ENCODE measurements at places on chromosomes 13 and 19.

DNA sequence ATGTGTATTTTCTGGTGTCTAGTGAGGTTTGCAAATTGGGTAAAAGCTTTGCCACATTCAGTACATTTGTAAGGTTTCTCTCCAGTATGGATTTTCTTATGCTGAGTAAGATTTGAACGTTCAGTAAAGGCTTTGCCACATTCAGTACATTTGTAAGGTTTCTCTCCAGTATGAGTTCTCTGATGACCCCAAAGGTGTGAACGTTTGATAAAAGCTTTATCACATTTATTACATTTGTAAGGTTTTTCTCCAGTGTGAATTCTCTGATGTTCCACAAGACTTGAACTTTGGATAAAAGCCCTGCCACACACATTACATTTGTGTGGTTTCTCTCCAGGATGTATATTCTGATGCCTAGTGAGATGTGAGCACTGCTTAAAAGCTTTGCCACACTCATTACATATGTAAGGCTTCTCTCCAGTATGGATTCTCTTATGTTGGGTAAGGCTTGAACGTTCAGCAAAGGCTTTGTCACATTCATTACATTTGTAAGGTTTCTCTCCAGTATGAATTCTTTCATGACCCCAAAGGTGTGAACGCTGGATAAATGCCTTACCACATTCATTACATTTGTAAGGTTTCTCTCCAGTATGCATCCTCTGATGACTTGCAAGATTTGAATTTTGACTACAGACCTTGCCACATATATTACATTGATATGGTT, 17.4 kb downstream of the ZNF677 start:
- no peak for DNase-seq

GRCh38 chr19:41367848-41368301, 3.9 kb upstream of the B9D2 start:
- peak; percentile 69 for DNase-seq

DNA sequence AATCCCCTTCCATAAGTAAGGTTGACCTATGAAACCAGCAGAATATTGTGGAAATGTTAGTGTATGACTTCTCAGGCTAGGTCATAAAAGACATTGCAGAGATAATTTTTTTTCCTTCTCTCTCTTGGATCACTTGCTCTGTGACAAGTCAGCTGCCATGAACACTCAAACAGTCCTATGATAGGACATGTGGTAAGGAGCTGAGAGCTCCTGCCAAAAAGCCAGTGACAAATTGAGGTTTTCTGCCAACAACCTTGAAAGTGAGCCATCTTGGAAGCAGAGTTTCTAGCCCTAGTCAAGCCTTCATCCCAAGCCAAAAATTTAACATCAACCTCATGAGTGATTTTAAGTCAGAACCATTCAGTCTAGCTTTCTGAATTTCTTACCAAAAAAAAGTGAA, 270.9 kb upstream of the NBEA start:
- no peak for DNase-seq

GRCh38 chr13:40124633-40125015, 469.2 kb downstream of the COG6 start:
- no peak for DNase-seq

- DNase-seq, result no peak
These were observed 1.2 kb downstream of the GTPBP3 start for GRCh38 chr19:17338433-17339078.

DNA sequence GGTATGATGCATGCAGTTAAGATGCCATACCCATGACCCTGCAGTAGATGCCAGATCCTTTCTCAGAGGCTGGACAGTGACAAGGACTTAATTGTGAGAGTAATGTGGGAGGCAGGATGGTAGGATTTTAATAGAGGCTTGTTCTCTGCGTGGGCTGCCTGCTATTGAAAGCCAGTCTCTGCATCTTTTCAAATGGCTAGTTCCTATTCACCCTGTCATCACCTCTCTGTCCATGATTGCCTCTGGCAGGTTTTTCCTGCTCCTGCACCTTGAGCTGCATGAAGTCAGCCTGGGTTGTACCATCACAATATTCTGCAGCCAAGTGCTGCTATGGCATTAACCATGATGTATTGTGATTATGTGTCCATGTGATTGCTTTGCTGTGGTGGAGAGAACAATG, 440.5 kb downstream of the ITGBL1 start:
- DNase-seq, result no peak

DNA sequence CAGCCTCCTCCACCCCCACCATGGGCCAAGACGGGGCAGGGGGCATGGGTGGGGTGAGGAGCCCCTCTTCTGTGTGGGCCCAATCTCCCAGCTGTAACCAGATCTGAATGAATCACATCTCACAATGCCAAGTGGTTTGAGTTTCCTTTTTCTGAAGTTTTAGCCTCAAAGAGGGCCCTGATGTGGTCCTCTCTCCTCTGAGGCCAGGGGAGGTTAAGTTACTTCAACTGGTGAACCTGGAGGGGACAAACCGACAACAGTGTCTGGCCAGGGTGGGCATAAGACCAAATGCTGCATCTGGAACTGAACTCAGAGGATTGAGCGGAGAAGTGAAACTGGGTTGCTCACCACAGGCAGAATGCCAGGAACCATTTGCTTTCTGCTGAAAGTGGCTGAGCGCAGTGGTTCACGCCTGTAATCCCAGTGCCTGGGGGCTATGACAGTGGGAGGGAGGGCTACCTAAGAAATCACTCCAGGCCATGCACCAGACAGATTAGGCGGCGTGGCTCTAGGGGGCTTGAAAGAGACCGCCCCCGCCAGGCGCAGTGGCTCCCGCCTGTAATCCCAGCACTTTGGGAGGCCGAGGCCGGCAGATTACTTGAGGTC, 15.4 kb upstream of the IRGC start:
- DNase-seq, result peak; percentile 77

GRCh38 chr13:84433024-84433423, 550.8 kb upstream of the SLITRK1 start:
- DNase-seq, result peak; percentile 27

DNA sequence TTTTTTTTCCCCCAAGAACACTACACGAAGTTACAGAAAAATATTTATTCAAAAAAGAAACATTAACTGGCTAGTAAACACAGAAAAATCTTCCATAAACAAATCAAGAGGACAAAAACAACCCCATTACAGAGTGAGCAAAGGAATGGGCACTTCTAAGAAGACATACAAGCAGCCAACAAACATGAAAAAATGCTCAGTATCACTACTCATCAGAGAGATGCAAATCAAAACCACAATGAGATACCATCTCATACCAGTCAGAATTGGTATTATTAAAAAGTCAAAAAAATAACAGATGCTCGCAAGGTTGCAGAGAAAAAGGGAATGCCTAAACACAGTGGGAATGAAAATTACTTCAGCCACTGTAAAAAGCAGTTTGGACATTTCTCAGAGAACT, 131.7 kb downstream of the UGGT2 start:
- no peak for DNase-seq

GRCh38 chr19:49512970-49513745, 697 bp downstream of the FCGRT start:
- no peak for DNase-seq

GRCh38 chr19:2808129-2808941, 11.3 kb upstream of the ZNF554 start:
- no peak for DNase-seq

GRCh38 chr13:80469853-80470381, 129.0 kb upstream of the SPRY2 start:
- peak; percentile 99 for DNase-seq

- no peak for DNase-seq
These were observed 1.2 kb downstream of the TBC1D4 start for GRCh38 chr13:75480671-75481175.

DNA sequence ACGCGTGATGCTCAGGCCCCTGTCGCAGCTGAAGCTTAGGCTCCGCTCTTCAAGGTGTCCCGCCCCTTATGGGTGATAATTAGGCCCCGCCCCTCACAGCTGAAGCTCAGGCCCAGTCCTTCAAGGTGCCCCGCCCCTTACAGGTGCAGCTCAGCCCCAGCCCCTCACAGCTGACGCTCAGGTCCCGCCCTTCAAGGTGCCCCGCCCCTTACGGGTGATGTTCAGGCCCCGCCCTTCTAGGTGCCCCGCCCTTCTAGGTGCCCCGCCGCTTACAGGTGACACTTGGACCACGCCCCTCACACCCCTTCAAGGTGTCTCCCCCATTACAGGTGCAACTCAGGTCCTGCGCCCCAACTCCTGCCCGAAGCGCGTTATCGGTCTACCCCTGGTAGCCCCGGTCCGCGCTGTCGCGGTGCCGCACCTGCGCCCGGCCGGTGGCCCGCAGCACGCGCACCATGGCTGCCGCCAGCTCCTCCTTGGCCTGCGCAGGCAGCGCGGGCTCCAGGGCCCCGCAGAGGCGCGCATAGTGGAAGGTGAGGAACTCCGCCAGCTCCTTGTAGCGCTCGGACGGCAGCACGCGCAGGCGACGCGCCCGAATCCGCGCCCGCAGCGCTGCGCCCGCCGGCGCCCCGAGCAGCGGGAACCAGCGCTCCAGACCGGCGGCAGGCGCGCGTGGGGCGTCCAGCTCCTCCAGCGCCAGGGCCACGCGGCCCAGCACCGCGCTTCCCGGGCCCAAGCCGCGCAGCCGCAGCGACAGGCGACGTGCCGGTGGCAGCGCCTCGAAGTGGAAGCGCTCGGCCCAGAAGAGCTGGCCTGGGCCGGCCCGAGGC, 7.3 kb downstream of the RASAL3 start:
- no peak for DNase-seq

GRCh38 chr13:79937771-79938216, 403.1 kb downstream of the SPRY2 start:
- no peak for DNase-seq

DNA sequence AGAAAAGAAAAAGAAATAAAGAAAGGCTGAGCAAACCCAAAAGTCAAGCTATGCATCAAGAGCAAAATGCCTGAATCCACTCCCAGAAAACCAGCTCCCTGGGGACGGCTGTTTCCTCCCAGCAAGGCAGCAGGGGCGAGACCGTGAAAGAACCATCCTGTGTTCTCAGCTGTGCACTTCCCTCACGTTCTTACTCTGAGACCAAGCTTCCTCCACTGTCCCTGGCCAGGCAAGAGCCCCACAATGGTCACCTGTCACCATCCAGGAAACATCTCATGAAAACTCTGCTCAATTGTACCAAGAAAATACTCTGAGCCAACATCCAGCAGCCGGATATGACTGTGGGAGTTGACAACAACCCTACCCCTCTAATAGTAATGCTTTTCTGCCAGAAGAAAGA, 22.9 kb downstream of the RAB20 start:
- no peak for DNase-seq
